Central memory CD4-positive, alpha-beta T cell (primary cell): ENCODE measurements at places on chromosomes 7 and 10.

DNA sequence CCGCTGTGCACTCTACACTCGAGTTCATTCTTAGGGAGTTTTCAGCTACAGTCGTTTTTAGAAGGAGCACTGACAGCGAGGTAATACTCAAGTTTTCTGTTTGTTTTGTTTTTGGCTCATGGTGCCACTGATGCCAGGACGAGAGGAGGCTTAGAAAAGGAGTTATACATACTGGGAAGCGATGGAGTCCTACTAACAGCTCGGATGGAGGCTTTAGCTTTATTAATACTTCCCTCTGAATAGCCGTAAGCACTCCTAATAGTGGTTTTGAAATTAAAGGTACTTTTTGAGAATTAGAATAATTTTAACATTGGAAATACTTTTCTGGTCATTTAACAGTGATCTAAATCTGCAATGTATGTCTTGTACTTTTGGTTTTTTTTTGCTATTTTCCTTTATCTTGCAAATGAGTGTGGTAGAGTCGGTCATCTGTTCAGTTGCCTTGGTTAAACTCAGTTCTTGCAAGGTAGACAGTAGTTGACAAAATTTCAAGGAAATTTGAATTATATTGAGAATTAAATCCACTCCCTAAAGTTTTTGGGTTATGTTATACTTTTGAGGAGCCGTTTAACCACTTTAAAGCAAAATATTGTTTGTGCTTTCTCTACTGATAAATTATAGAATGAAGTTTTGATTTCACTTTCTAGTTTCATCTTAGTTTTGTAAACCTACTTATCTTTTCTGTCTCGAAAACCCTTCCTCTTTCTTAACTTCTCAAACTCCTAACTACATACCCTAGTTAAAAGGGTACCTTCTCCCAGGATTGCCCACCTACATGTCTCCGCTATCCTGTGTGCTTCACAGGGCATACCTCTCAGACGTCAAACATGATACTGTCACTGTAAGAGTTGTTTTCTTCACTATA, 1.5 kb downstream of the HBP1 start:
- no peak for DNase-seq

GRCh38 chr7:22812353-22812752, 10.3 kb downstream of the TOMM7 start:
- no peak for DNase-seq

DNA sequence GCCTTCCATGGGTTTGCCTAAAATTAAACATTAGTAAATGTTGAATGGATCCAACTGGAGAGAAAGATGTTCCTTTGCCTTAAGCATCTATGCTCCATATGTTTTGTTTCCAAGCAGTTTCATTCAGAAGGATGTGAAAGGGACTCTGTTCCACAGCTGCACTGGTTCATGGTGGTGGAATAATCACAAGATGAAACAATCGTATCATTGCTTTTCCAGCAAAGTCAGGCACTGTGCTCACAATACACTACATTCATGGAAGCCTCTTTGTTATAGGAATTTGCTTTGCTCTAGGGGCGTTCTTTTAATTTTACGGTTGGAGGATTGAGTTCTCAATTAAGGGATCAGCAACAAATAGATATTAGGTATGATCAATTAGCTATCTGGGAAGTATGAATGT, 33.8 kb downstream of the RAMP3 start:
- no peak for DNase-seq

- DNase-seq: no peak
These were observed 114.6 kb upstream of the MEOX2 start for GRCh38 chr7:15801041-15801440.

- no peak for DNase-seq
These were observed 249.8 kb downstream of the NSUN6 start for GRCh38 chr10:18401416-18402195.

DNA sequence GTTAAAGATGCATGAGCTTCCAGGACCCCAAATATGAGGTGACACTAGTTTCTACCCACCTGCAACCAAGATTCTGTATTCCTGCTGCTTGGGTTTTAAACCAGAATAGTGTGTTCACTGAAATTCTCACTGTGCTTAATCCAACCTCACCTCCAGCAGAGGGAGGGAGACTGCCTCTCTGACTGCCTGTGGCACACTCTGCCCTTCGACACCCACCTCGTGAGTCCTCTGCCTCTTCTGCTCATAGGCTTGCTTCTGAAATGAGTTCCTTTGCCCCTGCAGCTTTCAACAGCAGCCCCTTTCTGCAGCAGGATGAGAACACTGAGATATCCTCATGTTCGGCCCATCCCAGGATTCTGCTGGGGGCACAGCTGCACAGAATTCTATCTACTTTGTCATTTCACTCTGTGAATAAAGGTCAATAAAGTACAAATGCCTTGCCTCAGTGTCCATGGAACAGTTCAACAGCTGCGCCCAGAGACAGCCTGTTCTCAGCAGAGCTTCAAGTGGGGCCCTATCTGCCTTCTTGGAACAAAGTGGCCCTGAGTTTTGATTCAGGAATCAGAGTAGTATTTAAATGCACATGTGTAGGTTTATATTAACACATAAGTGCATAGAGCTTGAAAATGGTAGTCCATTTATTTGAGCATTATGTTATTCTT, 632.5 kb downstream of the TNS3 start:
- DNase-seq: no peak

- no peak for DNase-seq
These were observed 167.4 kb downstream of the SKAP2 start for GRCh38 chr7:26696978-26697377.

- DNase-seq: no peak
These were observed 5.7 kb downstream of the PRKAG2 start for GRCh38 chr7:151871189-151871735.

DNA sequence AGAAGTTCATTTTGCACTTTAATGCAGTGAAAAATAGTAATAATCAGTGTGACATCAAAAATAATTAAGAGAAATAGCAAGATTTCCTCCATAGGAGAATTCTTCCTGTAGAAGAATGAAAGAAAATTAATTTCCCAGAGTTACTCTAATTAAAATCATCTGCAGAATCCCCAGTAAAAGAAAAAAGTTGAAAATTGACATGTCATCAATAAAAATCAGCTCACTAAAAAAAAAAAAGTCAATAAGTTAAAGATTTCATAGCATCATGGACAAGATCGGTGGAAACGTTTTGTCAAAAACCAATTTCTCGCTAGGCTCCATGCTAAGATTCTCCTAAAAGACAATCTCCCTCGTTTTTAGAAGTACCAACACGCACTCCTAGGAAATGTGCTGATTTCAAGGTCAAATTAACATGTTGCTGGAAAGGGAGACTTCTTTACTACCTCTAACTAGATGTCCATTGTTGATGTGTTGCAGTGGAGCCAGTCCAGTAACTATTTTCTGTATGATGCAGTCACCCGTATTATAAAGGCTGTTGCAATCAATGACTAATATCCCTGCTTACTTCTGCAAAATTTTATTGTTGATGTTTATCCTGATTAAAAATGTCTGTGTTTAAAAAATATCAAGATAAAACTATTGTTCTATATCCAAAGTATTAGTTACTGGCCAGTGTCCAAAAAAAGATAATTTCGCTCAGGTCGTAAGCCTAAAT, 591.9 kb upstream of the MGMT start:
- no peak for DNase-seq

GRCh38 chr10:98474628-98475027, 27.9 kb upstream of the HPS1 start:
- DNase-seq: no peak

- DNase-seq: no peak
These were observed 236.2 kb downstream of the FGFR2 start for GRCh38 chr10:121362026-121362425.

- no peak for DNase-seq
These were observed 144.3 kb downstream of the KCNMA1 start for GRCh38 chr10:77493239-77493806.

DNA sequence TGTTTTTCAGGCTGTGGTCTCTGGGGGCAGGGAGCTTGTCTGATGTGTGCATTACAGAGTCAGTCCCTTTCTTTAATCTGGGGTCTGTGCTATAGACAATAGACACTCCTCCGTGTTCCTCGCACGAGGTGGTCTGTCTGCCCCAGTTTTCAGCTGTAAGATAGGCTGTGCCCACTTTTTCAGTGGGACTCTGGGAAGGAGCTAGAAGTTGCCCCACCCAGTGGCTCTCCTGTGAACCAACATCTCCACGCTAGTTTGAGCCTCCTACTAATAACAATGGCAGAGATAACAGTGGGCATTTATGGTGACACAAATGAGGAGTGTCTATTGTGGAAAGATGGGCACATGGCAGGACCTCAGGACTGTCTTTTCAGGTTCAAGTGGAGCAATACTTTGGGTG, 44.0 kb downstream of the ADRB1 start:
- DNase-seq: no peak

GRCh38 chr10:107966826-107967225, 802.3 kb upstream of the SORCS1 start:
- DNase-seq: no peak

DNA sequence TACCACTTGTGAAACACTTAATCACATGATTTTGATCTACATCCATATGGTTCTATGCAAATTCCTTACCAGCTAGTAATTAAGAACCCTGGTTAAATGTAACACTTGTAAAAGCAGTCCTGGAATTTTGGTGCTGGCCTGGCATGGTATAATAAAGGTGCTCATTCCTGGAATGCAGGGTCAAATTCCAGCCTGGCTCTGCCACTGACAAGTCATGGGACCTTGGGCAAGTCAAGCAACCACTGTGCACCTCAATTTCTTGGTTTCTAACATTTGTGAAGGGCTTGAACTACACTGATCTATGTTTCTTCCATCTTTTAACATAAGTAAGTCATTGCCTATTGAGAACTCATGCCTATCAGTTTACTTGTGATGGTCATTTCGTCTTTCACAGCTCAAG, 91.9 kb upstream of the PIK3CG start:
- no peak for DNase-seq

DNA sequence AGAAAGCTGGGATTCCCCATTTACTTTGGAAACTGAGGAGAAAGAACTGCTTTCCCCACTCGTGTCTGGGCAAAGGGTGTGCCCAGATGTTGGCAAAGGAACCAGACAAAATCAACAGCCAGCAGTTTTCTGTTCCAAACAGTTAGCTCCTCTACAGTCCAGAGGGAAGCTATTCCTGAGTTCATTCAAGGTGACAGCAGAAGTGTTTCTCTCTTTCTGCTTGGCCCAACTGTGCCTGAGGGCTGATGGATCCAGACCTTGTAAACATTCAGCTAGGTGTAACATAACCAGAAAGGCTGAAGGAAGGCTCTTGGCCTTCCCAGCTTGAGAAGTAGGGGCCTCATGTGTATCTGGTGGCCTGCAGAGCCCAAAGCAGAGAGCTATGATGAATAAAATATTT, 7.0 kb upstream of the ALDH18A1 start:
- DNase-seq: no peak

- DNase-seq: no peak
These were observed 11.0 kb downstream of the GHRHR start for GRCh38 chr7:30974605-30975255.

GRCh38 chr7:125098377-125098970, 168.8 kb upstream of the POT1 start:
- no peak for DNase-seq
